ENCODE measurements at places on chromosomes 3 and 15. TPM values are rescaled to one million over a fixed set of nuclear protein-coding genes. Genes with fewer than 3 reads are reported as not detected.

The NEK10 gene
- polyA plus RNA-seq, result 1.0 TPM

DNA sequence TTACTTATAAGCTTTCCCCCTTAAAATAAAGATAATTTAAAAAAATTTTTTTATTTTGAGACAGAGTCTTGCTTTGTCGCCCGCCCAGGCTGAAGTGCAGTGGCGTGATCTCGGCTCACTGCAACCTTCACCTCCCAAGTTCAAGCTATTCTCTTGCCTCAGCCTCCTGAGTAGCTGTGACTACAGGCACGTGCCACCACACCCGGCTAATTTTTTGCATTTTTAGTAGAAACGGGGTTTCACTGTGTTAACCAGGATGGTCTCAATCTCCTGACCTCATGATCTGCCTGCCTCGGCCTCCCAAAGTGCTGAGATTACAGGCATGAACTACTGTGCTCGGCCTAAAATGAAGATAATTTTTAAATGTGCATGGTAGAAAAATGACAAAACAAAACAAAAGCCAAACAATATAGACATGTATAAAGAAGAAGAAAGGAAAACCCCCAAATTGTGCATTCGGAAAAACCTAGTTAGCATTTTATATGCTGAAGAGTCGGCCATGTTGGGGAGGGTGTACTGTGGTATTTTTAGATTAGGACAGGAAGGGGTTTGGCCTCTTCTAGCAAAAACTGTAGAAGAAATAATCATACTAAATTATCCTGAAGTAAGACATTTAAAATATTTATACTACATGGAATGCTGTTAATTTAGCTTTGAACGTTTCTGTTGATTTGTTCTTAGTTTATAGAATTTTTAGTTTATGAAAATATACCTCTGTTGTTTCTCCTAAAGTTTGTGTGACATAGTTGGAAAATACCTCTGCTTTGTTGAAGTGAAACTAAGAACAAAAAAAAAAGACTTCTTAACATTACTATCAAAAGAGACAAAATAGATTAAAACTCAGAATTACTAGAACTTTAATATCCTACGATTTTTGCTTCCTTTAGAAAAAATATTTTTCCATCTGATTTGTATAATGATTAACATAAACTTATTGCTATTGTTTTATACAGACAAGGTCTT lies 7.4 kb downstream of the APPL1 start:
- no peak overlapping the region for H3K27ac ChIP-seq
- DNase-seq, result no peak
- H3K27me3 ChIP-seq, result no peaks in the 10 kb centered on the region

The ISL2 gene
- not detected for polyA plus RNA-seq

DNA sequence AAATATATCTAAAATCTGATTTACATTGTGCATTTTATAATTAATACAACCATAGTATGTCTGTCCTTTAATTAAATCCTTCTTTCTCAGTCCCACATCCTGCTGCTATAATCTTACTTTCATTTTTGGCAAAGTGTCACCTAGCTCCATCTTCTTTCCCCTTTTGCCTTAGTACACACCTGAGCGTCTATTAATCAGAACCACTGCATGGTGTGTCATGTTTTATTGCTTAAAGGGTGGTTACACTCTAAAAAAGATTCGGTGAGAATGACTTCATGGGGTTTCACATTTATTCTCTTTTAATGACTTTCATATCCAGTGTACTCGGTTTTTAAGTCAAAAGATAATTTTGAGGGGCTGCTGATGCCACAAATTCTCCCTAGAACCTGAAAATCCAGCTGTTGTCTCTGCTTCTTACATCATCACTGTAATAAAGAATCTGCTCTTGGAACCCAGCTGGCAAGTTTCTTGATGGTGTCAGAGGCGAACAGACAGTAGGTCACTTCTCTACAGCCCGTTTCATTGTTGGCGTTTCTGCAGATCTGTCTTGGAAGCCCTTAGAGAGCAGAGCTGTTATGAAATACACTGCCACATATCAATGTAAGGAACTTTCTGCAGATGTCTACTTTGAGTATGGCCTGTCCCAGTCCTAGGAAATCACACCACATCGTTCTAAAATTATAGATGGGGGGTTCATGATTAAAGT lies 99.7 kb downstream of the TIGIT start:
- no peak overlapping the region for H3K4me3 ChIP-seq
- H3K36me3 ChIP-seq, result peaks cover 5% of the 10 kb centered on the region
- no peaks in the 10 kb centered on the region for H3K4me1 ChIP-seq
- no peaks in the 10 kb centered on the region for H3K27me3 ChIP-seq

DNA sequence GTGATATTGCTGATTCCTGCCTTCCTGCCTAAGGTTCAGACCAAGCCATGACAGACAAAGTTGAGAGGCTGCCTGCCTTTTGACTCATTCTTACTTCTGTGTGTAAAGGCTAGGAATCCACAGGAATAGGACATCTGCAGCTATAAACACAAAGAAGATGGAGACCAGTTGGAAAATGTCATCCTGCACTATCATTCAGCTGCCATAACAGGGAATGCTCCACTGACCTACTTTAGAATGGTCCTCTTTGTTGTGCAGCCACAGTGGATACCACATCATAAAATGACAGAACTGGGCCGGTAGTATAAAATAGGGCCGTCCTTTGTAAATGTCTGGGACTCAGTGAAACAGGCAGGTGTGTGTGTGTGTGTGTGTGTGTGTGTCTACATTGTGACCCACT lies 75.1 kb downstream of the STAC start:
- no peaks in the 10 kb centered on the region for H3K4me1 ChIP-seq
- no peaks in the 10 kb centered on the region for H3K27me3 ChIP-seq
- H3K36me3 ChIP-seq, result no peaks in the 10 kb centered on the region
- no peak overlapping the region for H3K4me3 ChIP-seq
- DNase-seq, result no peak
- no peak overlapping the region for H3K27ac ChIP-seq

- no peak overlapping the region for H3K27ac ChIP-seq
- no peaks in the 10 kb centered on the region for H3K36me3 ChIP-seq
- no peaks in the 10 kb centered on the region for H3K27me3 ChIP-seq
- no peak overlapping the region for H3K4me3 ChIP-seq
- H3K4me1 ChIP-seq, result no peaks in the 10 kb centered on the region
- no peak for DNase-seq
Observed at GRCh38 chr3:38985581-38985980, 66.2 kb downstream of the SCN11A start.

The FYTTD1 gene
- 11.9 TPM for polyA plus RNA-seq

The ECT2 gene
- 2.4 TPM for polyA plus RNA-seq

GRCh38 chr3:141738891-141739363 lies 829 bp downstream of the RNF7 start:
- peak; percentile 55 for DNase-seq
- no peaks in the 10 kb centered on the region for H3K36me3 ChIP-seq
- peak overlapping the region; percentile 91 for H3K27ac ChIP-seq

DNA sequence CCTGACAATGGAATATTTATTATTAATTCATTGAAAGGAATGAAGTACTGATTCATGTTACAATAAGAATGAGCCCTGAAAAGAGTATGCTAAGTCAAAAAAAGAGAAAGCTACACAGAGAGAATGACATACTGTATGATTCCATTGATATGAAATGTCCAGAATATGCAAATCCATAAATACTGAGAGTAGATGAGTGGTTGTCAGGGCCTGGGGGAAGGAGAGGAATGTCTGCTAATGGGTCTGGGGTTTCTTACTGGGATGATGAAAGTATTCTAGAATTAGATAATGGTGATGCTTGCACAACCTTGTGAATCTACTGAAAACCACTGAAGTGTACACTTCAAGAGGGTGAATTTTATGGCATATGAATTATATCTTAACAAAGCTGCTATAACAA lies 79.9 kb upstream of the HACD2 start:
- no peak overlapping the region for H3K4me3 ChIP-seq
- H3K27me3 ChIP-seq, result no peaks in the 10 kb centered on the region
- peaks cover 6% of the 10 kb centered on the region for H3K4me1 ChIP-seq
- peaks cover 4% of the 10 kb centered on the region for H3K36me3 ChIP-seq

GRCh38 chr3:46154311-46154710 lies 53.8 kb downstream of the CCR1 start:
- H3K4me1 ChIP-seq, result no peaks in the 10 kb centered on the region
- no peaks in the 10 kb centered on the region for H3K36me3 ChIP-seq
- H3K27ac ChIP-seq, result no peak overlapping the region
- DNase-seq, result no peak
- no peak overlapping the region for H3K4me3 ChIP-seq

GRCh38 chr15:61893146-61893545 lies 167.1 kb downstream of the VPS13C start:
- no peak overlapping the region for H3K27ac ChIP-seq
- peaks cover 7% of the 10 kb centered on the region for H3K36me3 ChIP-seq
- DNase-seq, result no peak
- H3K4me3 ChIP-seq, result no peak overlapping the region
- no peaks in the 10 kb centered on the region for H3K4me1 ChIP-seq

The CILP gene
- polyA plus RNA-seq, result 0.37 TPM

- DNase-seq, result no peak
- no peak overlapping the region for H3K27ac ChIP-seq
- H3K4me1 ChIP-seq, result no peaks in the 10 kb centered on the region
- no peak overlapping the region for H3K4me3 ChIP-seq
- H3K36me3 ChIP-seq, result peaks cover 3% of the 10 kb centered on the region
- no peaks in the 10 kb centered on the region for H3K27me3 ChIP-seq
Observed at GRCh38 chr3:17023006-17023664, 138.4 kb downstream of the PLCL2 start.

The CCDC14 gene
- 8.3 TPM for polyA plus RNA-seq

The ZPLD1 gene
- not detected for polyA plus RNA-seq

GRCh38 chr15:45523166-45523460 lies 558 bp upstream of the SLC30A4 start:
- H3K27me3 ChIP-seq, result no peaks in the 10 kb centered on the region
- H3K4me3 ChIP-seq, result peak overlapping the region; percentile 71
- H3K36me3 ChIP-seq, result no peaks in the 10 kb centered on the region
- H3K27ac ChIP-seq, result peak overlapping the region; percentile 24
- peaks cover 3% of the 10 kb centered on the region for H3K4me1 ChIP-seq

DNA sequence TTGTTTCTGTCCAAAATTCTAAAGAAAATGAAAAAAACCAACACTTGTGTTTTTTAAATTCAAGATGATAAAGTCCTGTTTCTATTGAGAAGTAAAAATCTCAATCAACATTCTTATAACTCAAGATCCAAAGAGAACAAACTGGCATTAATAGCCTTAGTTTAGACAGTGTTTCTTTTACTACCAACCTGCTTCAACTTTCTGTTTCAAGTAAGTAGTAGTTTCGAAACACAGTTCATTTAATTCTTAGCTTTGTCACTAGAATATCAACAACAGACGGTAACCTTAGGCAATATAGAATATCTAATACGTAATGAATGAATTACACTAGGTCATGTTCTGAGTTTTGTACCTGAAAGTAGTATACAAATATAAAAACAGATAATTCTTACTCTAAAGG lies 23.7 kb downstream of the CIP2A start:
- no peaks in the 10 kb centered on the region for H3K4me1 ChIP-seq
- H3K36me3 ChIP-seq, result no peaks in the 10 kb centered on the region

The RASGRF1 gene
- 4.2 TPM for polyA plus RNA-seq

DNA sequence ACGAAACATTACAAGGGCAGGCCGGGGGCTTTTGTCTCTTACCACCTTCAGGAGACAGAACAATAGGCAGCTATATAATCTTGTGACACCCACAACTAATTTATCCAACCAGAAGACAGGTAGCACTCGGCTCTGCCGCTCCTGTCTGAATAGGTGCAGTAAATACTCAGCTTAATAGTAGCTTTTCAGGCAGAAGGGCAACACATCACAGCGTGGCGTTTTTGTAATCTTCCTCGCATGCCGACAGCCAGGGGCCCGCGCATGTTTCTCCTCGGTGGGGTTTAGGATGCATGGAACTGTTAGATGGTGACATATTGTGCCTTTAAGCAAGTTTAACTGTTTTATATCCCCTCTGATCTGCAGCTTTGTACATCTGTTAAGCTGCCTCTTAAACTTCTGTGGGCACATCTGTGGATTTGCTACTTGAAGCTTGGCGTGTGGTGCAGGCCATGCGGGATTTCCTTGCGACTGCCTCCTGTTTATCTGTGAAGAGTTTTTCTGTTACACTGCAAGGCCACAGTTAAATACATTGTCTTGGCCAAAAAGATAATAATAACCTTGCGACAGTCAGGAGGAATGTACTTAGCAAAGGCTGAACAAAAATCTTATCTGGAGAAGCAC lies 123.2 kb upstream of the BNIP2 start:
- H3K36me3 ChIP-seq, result no peaks in the 10 kb centered on the region
- peaks cover 2% of the 10 kb centered on the region for H3K27me3 ChIP-seq
- no peak overlapping the region for H3K4me3 ChIP-seq
- H3K27ac ChIP-seq, result no peak overlapping the region

DNA sequence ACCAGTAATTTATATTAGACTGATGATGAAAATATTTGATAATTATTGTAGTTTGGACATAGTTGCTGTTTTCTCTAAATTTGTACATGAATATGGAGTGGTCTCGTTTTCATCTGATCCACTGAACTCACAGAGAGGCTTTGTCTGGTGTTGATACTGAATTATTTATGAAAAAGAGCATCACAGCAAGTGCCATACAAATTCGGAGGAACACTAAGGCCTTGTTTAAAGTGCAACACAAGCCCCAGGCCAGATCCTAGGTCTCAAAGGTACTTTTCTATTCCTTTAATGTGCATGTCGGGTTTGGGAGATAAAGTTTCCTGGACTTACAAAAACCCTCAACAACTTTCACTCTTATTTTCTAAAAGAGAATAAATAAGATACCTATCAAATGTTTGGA lies 796.8 kb upstream of the EPHA6 start:
- H3K4me1 ChIP-seq, result no peaks in the 10 kb centered on the region
- no peak overlapping the region for H3K4me3 ChIP-seq
- H3K27ac ChIP-seq, result no peak overlapping the region
- H3K27me3 ChIP-seq, result no peaks in the 10 kb centered on the region

DNA sequence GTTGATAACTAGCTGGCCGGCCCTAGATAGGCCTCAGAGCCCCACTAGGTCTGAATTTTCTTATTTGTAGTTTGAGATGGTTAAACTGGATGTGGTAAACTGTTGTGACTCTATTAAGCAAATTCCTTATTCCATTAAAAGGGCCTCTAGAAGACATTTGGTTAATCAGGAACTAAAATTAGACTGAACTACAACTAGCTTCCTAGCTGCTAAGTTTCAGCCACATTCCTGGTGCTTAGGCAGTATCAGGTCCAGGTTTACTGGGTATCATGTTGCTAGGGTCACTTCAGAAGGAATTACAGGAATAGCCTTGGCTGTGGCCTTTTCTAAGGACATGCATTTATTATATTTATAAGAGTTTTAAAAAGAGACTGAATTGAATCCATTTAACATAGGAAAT lies 136.3 kb downstream of the PLD1 start:
- H3K27ac ChIP-seq, result peak overlapping the region; percentile 65
- H3K4me1 ChIP-seq, result peaks cover 19% of the 10 kb centered on the region
- DNase-seq, result peak; percentile 62
- no peaks in the 10 kb centered on the region for H3K36me3 ChIP-seq
- H3K27me3 ChIP-seq, result no peaks in the 10 kb centered on the region

The SPRED1 gene
- 4.6 TPM for polyA plus RNA-seq

The DUOXA2 gene
- polyA plus RNA-seq, result 0.37 TPM

GRCh38 chr3:96863129-96863740 lies 48.8 kb downstream of the EPHA6 start:
- no peak overlapping the region for H3K27ac ChIP-seq
- no peaks in the 10 kb centered on the region for H3K36me3 ChIP-seq
- H3K4me3 ChIP-seq, result no peak overlapping the region
- peak; percentile 59 for DNase-seq

GRCh38 chr3:10335190-10335738 lies 14.4 kb upstream of the SEC13 start:
- DNase-seq, result no peak
- no peaks in the 10 kb centered on the region for H3K27me3 ChIP-seq
- H3K4me3 ChIP-seq, result no peak overlapping the region
- H3K4me1 ChIP-seq, result peaks cover 3% of the 10 kb centered on the region
